Frontal cortex (tissue), 4 donors: ENCODE measurements at places on chromosomes 4 and X.

DNA sequence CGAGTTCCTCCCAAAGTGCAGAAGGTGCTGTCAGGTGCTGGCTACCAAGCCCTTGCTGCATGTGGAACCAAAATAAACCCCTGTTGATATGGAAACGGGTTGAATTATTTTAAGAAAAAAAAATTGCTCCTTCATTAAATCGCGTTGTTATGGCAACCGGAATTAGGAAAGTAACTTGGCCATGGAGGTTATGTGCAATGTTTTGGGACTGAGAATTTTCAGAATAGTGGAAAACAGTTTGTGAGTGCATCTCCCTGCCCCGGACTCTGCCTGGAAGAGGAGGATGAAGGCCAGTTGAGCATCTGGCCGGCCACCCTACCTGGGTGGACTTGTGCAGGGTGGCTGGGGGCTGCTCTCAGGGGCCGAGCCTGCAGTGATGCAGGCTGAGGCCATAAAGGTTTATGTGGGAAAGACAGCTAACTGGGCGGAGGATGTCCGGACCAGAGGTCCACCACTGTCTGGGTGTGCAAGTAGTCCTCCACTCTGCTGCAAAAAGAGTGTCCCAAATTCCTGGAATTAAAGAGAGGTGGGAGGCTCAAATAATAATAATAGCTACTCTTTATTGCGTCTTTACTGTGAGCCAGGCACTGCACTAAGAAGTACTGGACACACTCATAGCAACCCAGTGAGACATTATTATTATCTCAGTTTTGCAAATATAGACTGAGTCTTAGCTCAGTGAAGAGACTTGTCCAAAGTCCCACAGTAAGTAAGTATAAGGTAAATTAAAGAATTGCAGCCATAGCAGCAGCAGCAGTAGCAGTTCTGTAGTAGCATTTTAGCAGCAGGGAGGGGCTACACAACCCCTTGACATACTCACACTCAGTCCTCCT, 20.6 kb downstream of the RTL5 start:
- no peak for DNase-seq

DNA sequence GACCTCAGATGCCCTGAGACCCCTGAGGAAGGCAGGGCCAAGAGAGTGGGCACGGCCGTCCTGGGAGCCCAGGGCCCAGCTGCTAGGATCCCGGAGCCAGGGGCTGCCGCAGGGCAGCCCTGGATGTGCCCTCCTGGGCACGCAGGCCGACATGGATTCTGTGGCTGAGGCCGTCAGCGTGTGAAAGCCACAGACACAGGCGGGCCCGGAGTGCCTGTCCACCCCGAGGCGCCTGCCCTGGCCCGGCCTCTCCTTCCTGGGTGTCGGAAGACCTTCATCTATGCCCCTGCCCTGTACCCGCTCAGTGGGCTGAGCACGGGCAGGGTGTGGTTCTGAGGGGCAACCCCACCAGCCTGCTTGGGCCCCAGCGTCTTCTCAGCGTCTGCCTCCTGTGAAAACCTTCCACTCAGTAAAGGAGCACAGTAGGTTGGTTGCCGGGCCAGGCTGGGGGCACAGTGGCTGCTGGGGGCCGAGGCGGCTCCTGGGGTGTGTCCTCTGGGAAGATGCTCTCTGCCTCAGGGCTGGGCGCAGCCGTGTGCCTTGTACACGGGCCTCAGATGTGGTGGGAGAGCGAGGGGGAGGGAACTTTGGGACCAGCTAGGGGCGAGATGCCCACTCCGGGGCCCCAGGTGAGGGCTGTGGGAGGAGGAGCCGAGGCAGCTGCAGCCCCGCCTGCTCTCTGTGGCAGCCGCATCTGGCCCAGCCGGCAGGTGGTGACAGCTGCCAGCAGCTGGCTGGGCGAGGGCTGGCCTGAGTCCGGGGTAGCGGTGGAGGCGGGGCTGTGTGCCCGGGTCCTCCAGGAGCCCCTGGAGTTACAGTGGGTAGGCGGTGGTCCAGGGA, 20.8 kb downstream of the FGFRL1 start:
- DNase-seq = no peak

DNA sequence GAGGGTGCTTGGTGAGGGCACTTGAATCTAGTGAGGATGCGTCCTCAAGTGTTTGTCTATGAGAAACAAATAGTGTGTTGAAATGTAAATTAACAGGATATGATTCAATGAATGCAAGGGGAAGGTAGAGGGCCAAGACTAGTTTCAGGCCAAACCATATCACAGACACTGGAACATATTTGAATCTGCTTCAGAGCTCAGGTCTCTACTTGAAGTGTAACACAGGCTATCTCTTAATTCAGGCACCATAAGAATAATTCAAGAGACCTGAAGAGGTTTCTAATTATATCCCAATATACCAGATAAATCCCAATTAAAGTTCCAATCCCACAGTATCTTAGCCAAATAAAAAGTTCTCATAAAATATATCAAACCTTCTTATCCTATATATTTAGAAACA, 146.5 kb upstream of the INTU start:
- DNase-seq = no peak

GRCh38 chr4:10077076-10077475, 39.5 kb downstream of the WDR1 start:
- no peak for DNase-seq
